ENCODE measurements at places on chromosomes 5 and 9. TPM values are rescaled to one million over a fixed set of nuclear protein-coding genes. Genes with fewer than 3 reads are reported as not detected.

The SH3RF2 gene
- 1.0 TPM for total RNA-seq

The GMCL2 gene
- not detected for total RNA-seq

The TERT gene
- not detected for total RNA-seq

The MEGF9 gene
- 17.5 TPM for total RNA-seq

The ADRA1B gene
- 0.95 TPM for total RNA-seq

The CCNO gene
- total RNA-seq, result 1.3 TPM

Data from ovary (tissue), 10 donors.